ENCODE measurements at places on chromosomes 2 and 18. TPM values are rescaled to one million over a fixed set of nuclear protein-coding genes. Genes with fewer than 3 reads are reported as not detected.

GRCh38 chr2:72144632-72145288, 2.9 kb downstream of the CYP26B1 start:
- no peaks in the 10 kb centered on the region for H3K36me3 ChIP-seq
- H3K27ac ChIP-seq, result no peak overlapping the region
- DNase-seq, result peak; percentile 73
- H3K4me3 ChIP-seq, result peak overlapping the region; percentile 56

DNA sequence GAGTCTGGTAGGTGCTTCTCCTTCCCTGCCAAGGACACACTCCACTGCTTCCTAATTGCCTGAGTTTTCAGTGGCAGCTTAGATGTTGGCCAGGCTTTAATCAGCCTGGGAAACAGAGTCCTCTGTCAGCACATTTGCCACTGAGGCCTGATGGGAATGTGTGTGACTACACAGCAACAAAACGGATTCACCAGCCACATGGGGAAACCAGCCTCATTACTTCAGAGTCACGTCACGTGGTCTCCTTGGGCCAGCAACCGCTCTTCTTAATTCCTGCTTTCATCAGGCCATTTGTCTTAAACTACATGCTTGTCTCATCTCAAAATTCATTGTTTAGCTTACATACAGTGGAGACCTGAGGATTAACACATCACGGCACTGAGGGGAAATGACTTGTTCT, 93.9 kb upstream of the LTBP1 start:
- H3K36me3 ChIP-seq, result no peaks in the 10 kb centered on the region
- no peak for DNase-seq
- H3K27ac ChIP-seq, result no peak overlapping the region
- H3K27me3 ChIP-seq, result no peaks in the 10 kb centered on the region
- H3K4me3 ChIP-seq, result no peak overlapping the region
- no peaks in the 10 kb centered on the region for H3K4me1 ChIP-seq

The SERPINB2 gene
- total RNA-seq, result 1.8 TPM

The CABYR gene
- total RNA-seq, result 9.4 TPM

The GPR39 gene
- 0.87 TPM for total RNA-seq

Data from stomach (tissue), 19 donors.